ENCODE measurements at places on chromosomes 11 and 22. TPM values are rescaled to one million over a fixed set of nuclear protein-coding genes. Genes with fewer than 3 reads are reported as not detected.

BATF2 gene
- total RNA-seq: 0.51 TPM

GRCh38 chr11:117738246-117738957 lies 58.6 kb downstream of the DSCAML1 start:
- DNase-seq: no peak

MICAL3 gene
- 26.2 TPM for total RNA-seq

DNA sequence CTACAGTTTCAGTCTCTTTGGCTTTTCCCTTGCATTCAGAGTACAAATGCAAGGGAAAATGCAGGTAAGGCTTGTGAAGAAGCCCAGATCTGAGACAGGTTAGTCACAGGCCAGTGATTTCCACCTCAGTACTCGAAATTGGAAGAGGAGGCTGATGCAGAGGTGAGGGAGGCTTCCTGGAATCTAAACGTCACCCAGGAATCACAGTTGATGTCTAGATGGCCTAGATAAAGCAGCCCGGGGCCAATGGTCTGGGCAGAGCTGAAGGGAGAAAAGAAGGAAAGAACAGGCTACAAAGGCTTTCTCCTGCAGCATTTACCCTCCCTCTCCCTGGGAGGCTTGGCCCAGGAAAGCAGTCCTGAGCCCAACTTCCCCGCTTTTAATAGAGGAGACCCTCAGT lies 8.5 kb downstream of the TRIM6 start:
- DNase-seq: no peak
